HS-5 (cell line): ENCODE measurements at places on chromosomes 2 and 18.

GRCh38 chr2:102473631-102474030 lies 605 bp downstream of the SLC9A4 start:
- no peak for DNase-seq

DNA sequence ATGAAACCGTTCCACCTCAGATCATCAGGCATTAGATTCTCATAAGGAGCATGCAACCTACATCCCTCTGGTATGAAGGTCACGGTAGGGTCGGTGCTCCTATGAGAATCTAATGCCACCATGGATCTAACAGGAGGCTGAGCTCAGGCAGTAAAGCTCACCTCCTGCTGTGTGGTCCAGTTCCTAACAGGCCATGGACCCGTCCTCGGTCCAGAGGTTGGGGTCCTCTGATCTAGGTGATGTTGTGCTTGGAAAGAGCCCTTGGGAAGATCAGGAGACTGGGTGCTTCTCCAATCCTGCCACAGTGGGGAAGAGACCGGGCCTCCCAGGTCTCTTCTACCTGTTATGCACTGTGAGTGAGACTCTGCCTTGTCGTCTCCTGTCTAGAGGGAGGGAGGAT lies 104.6 kb downstream of the ACKR3 start:
- DNase-seq = no peak

GRCh38 chr18:8858888-8859511 lies 153.6 kb downstream of the MTCL1 start:
- peak; percentile 80 for DNase-seq

GRCh38 chr2:85933753-85934594 lies 45.2 kb upstream of the ST3GAL5 start:
- DNase-seq = peak; percentile 55

DNA sequence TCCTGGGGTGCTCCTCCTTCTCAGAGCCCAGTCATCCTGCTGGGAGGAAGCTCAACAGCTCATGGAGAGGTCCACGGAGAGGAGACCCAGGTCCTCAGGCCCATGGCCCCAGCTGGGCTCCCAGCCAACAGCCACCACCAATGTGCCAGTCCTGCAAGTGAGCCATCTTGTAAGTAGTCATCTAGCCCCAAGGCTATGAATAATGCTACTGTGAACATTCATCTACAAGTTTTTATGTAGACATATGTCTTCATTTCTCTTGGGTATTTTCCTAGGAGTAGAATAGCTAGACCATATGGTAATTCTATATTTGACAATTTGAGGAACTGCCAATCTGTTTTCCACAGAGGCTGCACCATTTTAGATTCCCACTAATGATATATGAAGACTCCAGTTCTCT lies 166.1 kb downstream of the MTCL1 start:
- no peak for DNase-seq

GRCh38 chr2:24421668-24422067 lies 61.3 kb upstream of the ITSN2 start:
- DNase-seq = peak; percentile 3

DNA sequence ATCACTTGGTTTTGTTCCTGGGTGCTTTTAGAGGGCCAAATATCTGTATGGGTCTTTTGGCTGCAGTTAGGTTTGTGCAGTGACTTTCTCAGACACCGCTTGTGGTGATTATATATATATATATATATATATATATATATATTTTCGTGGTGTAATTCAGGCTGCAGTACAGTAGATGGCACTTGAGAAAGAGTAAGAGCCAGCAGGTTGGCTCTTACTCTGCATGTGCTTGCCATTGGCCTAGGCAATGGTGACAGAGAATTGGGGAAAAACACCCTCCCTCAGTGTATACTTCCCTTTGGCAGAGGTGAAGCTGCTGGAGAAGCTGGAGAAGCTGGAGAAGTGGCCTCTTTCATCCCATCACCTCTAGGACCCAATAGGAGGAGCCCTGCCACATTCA lies 22.2 kb upstream of the MYL1 start:
- no peak for DNase-seq

DNA sequence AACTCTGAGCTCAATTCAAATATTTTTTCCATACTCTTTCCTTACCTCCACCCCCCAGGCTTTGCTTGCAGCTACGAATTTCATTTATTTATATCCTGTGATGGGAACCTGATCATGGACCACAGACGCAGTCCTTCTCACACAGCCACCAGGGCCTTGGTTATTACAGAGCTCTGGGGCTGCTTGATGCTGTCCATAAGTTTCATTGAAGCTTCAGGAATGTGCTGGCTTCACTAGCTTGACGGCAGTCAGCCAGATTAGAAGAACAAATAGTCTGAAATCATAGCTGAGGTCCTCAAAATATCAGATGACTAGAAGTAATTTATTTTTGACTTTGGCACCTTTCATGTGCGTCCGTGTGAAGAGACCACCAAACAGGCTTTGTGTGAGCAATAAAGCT lies 104.9 kb downstream of the VWA3B start:
- no peak for DNase-seq

DNA sequence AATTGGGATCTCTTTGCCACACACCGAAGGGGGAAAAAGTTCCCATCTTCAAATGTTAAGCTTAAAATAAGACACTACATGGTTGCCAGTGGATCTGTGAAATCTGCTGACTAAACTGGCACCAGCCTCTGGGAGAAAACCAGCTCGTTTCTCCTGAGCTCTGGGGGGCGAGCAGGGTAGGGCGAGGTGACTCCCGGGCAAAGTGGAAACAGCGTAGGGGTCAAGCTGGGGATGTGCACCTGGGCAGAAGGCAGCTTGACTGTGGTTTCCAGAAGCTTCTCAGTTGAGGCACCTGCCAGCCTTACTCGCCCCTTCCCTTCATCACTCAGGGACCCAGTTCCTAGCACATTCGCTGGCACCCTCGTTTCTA lies 62.8 kb downstream of the SFXN5 start:
- DNase-seq = no peak

GRCh38 chr2:88950010-88950409 lies 258.5 kb downstream of the RPIA start:
- no peak for DNase-seq

DNA sequence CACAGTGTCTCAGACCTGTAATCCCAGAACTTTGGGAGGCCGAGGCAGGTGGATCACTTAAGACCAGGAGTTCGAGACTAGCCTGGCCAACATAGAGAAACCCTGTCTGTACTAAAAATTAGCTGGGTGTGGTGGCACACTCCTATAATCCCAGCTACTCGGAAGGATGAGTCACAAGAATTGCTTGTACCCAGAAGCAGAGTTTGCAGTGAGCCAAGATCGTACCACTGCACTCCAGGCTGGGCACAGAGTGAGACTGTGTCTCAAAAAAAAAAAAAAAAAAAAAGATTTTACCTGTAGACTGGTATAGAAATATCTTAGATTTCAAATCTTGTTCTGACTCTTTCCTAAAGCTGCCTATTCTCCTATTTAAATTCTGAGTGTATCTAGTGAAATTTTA lies 7.2 kb upstream of the KLHL29 start:
- no peak for DNase-seq

DNA sequence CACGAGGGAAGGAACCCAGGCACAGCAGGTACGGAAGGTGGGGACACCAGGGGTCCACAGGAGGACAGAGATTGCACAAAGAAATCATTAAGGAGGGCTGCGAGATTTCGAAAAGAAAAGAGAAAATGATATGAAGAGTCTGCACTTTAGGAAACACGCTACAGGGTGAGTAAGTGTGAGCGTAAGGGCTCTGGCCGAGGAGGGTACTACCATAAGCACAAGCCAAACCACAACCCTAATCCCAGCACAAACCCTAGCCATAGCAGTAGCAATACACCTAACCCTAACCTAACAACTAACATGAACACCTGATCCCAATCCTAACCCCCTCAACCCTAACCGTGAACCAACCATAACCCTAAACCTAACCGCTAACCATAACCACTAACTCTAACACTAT lies 104.0 kb downstream of the ZNF516 start:
- no peak for DNase-seq

GRCh38 chr18:31436825-31437224 lies 10.7 kb upstream of the DSG3 start:
- no peak for DNase-seq

- no peak for DNase-seq
Measured at GRCh38 chr18:8741532-8741931, 36.2 kb downstream of the MTCL1 start.

DNA sequence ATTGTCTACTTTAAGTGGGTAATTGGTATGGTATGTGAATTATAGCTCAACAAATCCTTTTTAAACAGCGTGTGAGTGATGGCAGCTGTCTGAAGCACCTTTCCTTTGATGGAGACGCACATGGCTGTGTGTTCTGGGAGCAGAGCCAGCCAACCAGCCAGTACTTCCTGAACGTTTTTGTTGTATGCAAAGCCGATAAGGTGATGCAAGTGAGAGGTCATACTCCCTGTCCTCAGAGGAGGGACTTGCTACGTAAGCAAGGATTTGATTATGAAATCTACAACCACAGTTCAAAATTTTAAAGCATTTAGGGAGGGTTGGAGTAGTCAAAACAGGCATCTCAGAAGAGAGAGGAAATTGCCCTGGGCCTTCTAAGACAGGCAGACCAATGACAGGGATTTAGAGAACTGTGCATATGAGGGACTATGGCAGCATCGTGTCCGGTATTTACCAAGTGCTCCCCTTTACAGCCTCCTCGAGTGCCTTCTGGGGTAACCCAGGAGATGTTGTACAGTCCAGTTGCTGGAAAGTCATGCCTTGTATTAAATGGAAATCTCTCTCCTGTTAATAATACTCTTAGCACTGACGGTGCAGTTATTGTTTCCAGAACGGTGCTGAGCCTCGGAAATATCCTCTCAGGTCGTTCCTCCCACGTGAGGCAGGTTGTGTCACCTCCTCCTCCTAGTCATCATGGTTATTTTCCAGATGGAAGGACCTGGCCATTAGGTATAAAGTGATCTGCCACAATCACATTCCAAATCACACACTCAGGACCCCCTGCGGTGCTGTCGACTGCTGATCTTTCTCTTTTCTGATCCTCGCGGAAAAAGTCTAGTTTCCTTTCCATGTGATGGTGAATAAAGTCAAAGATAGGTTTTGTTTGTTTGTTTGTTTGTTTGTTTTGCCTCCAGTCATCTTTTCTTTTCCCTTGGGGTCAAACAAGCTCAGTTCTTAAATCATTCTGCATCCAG lies 28.4 kb downstream of the ARHGEF4 start:
- peak; percentile 84 for DNase-seq

GRCh38 chr2:241096979-241097378 lies 5.1 kb downstream of the MTERF4 start:
- no peak for DNase-seq

GRCh38 chr18:13136904-13137669 lies 81.5 kb upstream of the LDLRAD4 start:
- no peak for DNase-seq

DNA sequence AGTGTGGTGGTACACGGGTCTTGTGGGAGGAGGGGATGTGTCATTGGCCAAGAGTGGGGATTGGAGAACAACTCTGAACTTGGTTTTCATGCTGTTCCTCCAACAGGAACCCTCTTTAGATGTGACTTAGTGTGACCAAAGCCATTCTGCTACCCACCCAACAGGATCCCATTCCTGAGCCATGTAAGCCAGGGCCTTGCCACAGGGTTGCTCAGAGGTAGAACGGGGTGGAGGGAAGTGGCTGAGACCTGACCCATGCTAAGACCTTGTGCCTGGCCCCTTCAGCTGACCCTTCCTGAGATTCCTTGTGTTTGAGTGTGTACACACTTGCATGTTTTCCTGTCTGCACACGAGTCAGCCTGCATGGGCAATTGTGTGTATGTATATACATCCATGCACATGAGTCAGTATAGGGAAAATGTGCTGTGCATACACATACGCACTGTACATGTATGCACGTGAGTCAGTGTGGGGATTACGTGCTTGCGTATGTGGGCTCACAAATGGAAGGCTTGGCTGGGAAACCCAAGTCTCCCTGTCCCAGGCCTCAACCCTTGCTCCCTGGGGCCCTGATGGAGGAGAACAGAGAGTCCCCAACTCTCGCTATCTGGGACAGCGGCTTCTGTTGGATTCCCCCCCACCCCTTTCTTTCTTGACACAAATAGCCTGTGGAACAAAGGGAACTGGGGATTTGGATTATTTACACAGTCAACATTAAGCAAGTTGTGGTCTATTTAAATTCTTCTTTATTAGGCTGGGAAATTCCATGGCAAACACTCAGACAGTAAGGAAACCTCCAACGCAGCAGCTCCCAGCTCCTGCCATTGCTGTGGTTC lies 339.8 kb downstream of the DYSF start:
- DNase-seq = no peak
